ENCODE measurements at places on chromosomes 4 and X. TPM values are rescaled to one million over a fixed set of nuclear protein-coding genes. Genes with fewer than 3 reads are reported as not detected.

The TGIF2LX gene
- total RNA-seq, result not detected

The MAGEB17 gene
- not detected for total RNA-seq

The GC gene
- total RNA-seq, result not detected

The PFKFB1 gene
- total RNA-seq, result 1.00 TPM

The LINC00632 gene
- total RNA-seq, result 9.5 TPM

The SEC31A gene
- total RNA-seq, result 174 TPM

The ARHGAP36 gene
- not detected for total RNA-seq

The FAAH2 gene
- total RNA-seq, result 12.0 TPM

The GDPD2 gene
- total RNA-seq, result not detected

The SAGE1 gene
- not detected for total RNA-seq

The EFHC2 gene
- total RNA-seq, result 1.7 TPM

The VEGFC gene
- total RNA-seq, result not detected

The CTAG1A gene
- not detected for total RNA-seq

The XG gene
- total RNA-seq, result not detected
